Renal cortical epithelial cell (primary cell): ENCODE measurements at places on chromosomes 4 and X. TPM values are rescaled to one million over a fixed set of nuclear protein-coding genes. Genes with fewer than 3 reads are reported as not detected.

PDGFRA gene
- total RNA-seq = 0.20 and 0.35 TPM in 2 replicates

SLC10A4 gene
- total RNA-seq = 0.20 TPM in 1 of 2 replicates, not detected in the other

GRCh38 chr4:38266616-38267015, 306.4 kb downstream of the PTTG2 start:
- peak; percentile 58 for DNase-seq

DNA sequence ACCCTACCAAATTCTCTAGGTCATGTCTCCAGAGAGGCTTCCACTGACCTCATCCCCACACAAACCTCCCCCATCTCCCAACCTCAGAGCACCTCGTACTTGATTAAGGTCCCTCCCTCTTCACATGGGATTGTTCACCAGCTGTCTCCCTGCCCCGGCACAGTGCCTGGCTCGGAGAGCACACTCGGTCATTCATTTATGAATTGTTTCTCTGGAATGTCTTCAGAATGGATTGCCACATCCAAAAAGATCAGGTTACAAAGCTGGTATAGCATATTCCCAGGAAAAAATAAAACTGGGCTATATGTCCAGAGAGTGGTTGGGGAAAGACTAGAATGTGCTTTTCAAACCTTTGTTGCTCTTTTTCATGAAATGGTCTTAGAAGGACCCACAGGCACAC, 21.6 kb downstream of the JAKMIP1 start:
- no peak for DNase-seq

- DNase-seq = peak; percentile 46
These were observed 332.7 kb upstream of the IGFBP7 start for GRCh38 chr4:57442831-57443291.
